ENCODE measurements at places on chromosomes 11 and 22. TPM values are rescaled to one million over a fixed set of nuclear protein-coding genes. Genes with fewer than 3 reads are reported as not detected.

The GAB4 gene
- not detected for total RNA-seq

The MS4A6A gene
- total RNA-seq: not detected

The NAV2 gene
- 88.3 TPM for total RNA-seq

The MRGPRX4 gene
- not detected for total RNA-seq

The DYNC2H1 gene
- 18.6 TPM for total RNA-seq

The DDI1 gene
- not detected for total RNA-seq

The CRYBA4 gene
- total RNA-seq: not detected

The TEX54 gene
- total RNA-seq: not detected

The CCDC157 gene
- total RNA-seq: 13.5 TPM

The MIOX gene
- 0.98 TPM for total RNA-seq

The C11orf86 gene
- not detected for total RNA-seq

- DNase-seq: no peak
Observed at GRCh38 chr22:35204807-35205775, 52.2 kb upstream of the HMGXB4 start.

DNA sequence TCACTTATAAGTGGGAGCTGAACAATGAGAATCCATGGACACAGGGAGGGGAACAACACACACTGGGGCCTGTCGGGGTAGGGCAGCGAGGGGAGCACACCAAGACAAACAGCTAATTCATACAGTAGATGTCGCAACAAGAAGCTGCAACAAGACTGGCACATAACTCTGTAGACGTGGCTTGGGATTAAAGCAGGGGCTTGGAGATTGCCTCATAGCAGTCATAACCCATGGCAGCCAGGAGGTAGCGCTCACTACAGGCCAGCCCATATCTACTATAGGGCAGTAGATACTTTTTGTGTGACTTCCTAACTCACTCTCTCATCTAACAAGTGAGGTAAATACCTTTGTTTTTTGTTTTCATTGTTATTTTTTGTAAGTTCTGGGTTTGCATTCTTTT is 1.7 kb upstream of the OR9G4 start:
- no peak for DNase-seq

DNA sequence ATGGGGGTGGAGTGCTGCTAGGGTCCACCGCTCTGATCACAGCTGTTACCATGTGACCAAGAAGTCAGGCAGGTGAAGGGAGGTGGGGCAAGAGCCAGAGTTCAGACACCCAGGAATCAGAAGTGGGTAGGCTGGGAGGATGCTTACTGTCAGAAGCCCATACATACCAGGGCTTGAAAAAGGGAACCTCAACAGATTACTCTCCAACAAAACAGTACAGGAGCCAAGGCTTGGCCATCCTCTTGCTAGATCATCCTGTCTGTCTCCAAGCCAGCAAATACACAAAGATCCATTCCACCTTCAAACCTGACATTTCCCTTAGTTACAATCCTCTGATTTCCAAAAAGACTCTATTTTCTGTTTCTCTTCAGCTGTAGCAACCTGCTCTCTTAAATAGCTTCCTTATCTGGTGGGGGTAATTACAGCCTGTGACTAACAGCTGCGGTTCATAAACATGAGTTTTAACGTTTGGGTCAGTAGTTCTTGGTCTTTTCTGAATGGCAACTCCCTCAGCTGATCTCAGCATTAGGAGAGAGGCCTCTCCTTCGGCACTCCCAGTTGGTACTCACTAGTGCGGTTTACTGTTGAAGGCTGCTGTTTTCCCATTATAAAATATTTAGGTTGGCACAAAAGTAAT is 31.1 kb upstream of the WT1 start:
- no peak for DNase-seq

- DNase-seq: no peak
Observed at GRCh38 chr11:86746514-86746913, 53.8 kb upstream of the PRSS23 start.

DNA sequence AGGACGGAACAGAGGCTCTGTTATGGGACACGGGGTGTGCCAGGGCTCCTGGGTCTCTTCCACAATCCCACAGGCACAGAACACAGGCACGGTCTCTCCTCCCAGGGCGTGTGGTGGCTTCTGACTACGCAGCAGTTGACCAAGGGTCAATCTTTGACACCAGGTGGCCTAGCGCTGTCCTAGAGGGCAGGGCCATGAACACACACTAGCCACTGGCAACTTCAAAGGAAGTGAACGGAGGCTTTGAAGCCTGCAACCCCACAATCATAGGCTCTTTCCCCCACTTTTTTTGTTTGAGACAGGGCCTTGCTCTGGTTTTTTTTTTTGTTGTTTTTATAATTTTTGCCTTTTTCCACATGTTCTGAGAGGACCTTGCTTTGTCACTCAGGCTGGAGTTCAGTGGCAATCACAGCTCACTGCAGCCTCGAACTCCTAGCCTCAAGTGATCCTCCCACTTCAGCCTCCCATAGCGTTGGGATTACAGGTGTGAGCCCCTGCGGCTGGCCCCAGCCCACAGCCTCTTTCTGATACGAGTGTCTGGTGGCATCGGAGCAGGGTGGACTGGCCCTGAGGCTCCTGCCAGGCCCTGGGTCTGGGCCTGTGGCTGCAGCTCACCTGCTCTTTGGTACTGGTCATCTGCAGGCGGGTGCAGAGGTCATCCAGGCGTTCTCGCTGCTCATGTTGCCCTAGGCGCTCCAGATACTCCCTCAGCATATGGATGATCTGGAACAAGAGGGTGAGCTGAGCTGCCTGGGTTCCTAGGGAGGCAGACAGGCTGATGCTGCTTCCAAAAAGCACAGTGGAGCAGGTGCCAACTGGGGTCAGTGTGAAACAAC is 9.1 kb downstream of the GALR3 start:
- no peak for DNase-seq

DNA sequence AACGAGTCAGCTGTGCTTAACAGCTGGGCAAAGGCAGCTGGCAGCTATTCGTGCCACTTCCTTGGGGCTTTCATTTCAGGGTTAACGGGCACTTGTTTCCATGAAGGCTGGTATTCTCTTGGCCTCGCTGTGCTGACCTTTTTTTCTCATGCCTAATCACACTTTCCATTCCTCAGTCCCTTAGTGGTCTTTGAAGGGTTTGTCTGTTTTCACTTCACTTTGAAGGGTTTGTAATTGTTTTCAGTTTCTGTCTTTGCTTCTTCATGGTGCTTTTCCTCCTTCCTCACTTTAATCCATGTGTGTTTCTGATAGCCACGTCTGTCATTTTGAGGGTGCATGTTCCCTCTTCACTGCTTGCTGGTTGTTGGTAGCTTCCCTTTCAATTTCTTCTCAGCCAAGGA is 24.6 kb downstream of the PPIL2 start:
- no peak for DNase-seq

DNA sequence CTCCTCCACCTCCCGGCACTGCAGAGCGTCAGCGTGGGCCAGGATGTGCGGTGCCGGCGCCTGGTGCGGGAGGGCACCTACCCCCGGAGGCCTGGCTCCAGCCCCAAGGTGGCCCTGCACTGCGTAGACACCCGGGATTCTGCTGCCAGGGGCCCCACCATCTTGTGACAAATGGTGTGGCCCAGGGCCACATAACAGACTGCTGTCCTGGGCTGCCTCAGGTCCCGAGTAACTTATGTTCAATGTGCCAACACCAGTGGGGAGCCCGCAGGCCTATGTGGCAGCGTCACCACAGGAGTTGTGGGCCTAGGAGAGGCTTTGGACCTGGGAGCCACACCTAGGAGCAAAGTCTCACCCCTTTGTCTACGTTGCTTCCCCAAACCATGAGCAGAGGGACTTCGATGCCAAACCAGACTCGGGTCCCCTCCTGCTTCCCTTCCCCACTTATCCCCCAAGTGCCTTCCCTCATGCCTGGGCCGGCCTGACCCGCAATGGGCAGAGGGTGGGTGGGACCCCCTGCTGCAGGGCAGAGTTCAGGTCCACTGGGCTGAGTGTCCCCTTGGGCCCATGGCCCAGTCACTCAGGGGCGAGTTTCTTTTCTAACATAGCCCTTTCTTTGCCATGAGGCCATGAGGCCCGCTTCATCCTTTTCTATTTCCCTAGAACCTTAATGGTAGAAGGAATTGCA is 13.5 kb downstream of the TSKU start:
- no peak for DNase-seq

- no peak for DNase-seq
Observed at GRCh38 chr11:6599449-6599848, 4.0 kb downstream of the RRP8 start.

DNA sequence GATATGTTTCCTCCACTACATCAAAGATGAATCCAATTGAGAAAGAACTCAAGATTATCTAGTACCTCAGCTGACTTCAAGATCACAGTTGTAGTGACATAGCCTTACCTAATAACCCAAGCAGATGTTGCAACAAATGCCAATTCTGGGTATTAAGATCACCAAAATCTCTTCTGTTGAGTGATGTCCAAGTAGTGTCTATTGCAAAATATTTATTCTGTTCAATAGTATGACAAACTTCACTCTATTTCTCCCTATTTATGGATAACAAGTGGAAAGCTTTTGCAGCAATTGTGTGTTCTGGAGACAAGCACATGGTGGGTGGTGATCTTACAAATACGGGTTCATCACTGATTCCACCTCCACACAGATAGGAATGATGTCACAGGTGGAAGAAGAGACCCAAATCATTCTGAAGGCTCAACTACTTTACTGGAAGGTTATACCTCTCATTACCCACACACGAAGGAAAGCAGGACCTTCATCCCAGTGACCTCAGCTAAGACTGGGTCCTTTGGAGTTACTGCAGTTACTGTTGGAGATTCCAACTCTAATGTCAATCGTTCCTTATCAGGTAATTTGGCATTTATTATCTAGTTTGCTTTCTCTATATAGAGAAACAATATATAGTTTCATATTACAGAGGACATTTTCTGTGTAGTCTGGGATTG is 72.0 kb downstream of the CD44 start:
- DNase-seq: no peak

GRCh38 chr11:106983991-106984390 is 34.3 kb downstream of the GUCY1A2 start:
- DNase-seq: no peak

- DNase-seq: no peak
Observed at GRCh38 chr22:31637447-31637890, 24.5 kb downstream of the PISD start.

GRCh38 chr11:66277471-66278362 is at the start of gene CNIH2:
Gene CNIH2 (plus strand): TSS chr11:66278175. CDS start chr11:66278457, 282 bp downstream.
- DNase-seq: no peak

DNA sequence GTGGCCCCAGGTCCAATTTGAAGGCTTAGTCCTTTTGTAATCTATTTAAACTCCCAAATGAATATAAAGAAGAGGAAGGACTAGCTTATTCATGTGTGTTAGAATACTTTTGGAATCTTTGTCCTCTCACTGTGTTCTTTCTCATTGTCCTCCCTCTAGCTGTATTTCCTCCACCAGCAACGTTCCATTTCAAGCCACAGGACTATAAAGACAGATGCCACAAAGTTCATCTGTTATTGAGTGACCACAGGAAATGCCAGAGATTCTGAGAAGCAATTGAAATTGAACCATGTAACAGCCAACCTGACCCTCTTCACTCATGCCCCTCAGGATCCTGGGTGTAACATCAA is 336.6 kb upstream of the API5 start:
- no peak for DNase-seq

- no peak for DNase-seq
Observed at GRCh38 chr11:46485856-46486443, 94.4 kb upstream of the CHRM4 start.

- DNase-seq: no peak
Observed at GRCh38 chr22:32649515-32650200, 151.8 kb upstream of the TIMP3 start.
